Stimulated activated CD8-positive, alpha-beta memory T cell treated with anti-CD3 and anti-CD28 coated beads, Interleukin-2, amount 100 ng/mL, for 1 hour (primary cell): ENCODE measurements at places on chromosomes 6 and 20.

GRCh38 chr6:16653226-16653625 lies 108.0 kb downstream of the ATXN1 start:
- no peak for DNase-seq

DNA sequence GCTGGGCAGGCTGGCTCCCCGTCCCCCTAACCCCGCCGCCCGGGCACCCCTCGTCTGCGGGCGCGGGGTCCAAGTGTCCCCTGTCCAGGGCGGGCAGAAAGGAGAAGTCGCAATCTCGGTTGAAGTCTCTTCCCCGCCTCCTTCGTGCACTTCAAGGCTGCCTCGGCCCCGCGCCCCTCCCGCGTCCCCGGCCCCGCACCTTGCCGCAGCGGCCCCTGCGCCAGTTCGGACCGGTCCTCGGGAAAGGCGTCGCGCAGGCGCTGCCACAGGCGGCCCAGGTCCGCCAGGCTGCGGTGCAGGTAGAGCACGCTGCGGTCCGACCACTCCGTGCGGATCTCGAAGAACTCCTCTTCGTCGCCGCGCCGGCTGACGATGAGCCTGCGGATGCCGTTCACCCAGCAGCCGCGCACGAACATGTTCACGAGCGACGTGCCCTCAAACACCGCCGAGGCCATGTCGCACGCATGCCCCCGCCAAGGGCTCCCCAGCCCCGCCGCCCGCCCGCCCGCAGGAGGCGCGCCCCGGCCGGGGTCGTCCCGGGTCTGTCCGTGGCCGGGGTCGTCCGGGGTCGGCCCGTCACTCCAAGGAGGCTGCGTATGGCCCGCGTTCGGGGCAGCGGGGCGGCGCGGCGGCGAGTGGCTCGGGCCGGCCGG lies at the start of gene PXDC1:
Gene PXDC1, minus strand, starts transcription at position 637 of the 653 bp plus-strand sequence. Its CDS starts 182 bp downstream, at position 455.
- DNase-seq, result no peak

GRCh38 chr20:10129749-10130148 lies 88.9 kb upstream of the SNAP25 start:
- DNase-seq, result no peak

DNA sequence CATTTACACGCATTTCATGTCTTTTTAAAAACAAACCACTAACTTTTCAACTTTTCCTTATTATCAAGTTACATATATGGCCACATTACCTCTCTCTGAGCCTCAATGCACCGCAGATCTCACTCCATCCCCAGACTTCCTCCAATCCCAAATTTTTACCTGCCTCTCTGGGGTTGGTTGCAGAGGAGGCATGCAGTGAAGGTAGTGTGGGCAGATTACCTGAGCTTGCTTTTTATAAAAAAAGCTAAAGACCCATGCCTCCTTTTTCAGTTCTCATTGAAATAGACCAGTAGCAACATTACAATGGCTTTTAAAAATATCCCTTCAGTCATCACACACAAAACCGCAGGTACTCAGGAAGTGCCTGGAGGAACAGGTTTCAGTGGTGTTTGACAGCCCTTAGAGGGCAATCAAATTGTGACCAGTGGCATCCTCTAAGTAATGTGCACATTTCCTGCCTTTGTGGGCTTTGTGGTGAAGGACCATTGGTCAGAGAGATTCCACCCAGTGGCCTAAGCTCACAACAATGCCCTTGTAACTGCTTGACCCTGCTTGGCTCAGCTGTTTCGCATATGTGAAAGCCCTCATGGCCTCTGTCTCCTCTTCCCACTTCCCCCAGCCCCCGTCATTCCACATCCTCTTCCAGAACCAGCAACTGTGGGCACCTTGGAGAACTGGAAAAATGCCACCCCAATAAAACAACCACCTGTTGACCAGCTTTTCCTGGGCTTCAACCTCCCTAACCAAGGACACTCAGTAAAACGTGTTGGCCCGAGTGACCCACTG lies 30.2 kb upstream of the IL17A start:
- DNase-seq, result no peak

DNA sequence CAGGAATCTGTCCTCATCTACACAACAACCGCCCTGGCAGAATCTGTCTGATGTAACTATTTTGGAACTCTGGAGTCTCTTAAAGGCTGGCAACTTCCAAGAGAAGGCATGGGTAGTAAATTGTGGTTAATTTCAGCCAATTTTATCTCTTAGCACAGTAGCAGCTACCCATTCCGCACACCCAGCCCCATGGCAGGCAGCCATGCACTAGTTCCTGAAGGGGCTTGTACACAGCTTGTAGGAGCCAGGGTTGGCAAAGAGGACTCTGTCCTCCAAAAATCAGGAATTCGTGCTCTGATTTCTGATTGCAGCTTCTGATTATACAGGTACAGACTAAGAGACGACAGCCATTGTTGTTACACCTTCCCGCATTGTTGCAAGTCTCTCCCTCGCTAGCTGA lies 155.9 kb downstream of the RNF144B start:
- no peak for DNase-seq

DNA sequence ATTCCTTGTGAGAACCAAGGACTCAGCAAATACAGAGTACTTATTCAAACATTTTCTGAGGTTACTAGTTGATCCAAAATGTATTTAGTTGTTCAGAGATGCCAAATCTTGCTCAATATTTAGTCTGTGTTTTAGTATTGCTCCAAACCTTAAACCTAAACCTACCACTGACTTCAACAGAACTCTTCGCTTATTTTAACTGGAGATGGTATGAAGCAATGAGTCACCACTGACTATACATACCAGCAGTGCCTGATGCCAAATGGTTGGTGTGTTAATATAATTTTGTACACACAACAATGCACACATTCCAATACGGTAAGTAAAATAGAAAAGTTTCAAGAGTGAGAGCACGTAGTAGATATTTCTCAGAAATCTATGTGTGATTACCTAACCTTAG lies 1.9 kb upstream of the SPTLC3 start:
- DNase-seq, result no peak

DNA sequence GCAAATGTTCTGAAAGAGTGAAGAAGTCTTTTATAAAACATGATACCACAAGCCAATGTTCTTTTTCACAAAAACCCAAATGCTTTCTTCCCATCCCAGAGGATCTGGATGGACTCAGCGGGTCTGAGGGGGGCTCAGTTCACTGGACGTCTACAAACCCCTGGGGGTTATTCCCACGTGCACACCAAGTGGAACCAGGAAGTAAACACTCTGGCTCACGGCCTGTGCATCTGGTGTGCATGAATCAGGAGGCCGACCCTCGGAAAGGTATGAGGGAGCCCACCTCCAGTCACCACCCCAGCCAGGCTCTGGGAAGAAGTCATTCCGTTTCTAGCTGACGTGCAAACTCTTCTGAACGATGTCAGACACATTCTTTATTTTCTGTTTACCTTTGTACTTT lies 252.2 kb downstream of the DLL1 start:
- no peak for DNase-seq

- DNase-seq, result no peak
Measured at GRCh38 chr6:2777249-2777648, 12.1 kb downstream of the WRNIP1 start.

DNA sequence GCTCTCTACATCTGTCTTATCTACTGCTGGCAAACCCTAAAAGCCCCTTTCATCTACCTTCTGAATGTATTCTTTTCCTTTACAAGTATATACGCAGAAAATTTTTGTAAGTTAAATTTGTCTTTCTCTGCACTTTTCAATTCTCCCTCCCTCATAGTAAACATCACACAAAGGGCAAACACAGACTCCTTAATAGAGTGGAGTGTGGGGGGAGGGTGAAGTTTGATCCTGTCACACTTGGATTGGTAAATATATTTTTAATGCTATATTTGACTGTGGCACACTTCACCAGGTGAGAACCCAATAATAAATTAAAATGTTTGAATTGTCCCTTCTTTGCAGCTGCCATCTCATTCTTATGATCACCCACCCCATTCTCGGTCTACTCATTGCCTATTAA lies 33.2 kb upstream of the PAQR8 start:
- no peak for DNase-seq

- no peak for DNase-seq
Measured at GRCh38 chr6:106214531-106214930, 111.0 kb downstream of the ATG5 start.

DNA sequence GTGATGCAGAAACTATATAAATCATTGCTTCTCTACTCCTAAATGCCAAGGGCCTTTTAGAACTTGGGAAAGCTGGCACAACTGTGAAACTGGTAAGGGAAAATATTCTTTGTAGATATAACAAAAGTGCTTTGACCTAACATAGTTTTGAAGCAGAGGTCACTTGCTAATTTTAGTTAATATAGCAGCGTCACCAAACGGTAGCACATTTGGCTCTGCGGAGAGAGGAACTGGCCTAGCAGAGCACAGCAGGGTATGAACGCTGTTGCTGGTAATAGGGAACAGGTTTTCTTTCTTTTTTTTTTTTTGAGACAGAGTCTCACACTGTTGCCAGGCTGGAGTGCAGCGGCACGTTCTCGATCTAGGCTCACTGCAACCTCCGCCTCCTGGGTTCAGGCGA lies 67.4 kb downstream of the ECT2L start:
- DNase-seq, result no peak

DNA sequence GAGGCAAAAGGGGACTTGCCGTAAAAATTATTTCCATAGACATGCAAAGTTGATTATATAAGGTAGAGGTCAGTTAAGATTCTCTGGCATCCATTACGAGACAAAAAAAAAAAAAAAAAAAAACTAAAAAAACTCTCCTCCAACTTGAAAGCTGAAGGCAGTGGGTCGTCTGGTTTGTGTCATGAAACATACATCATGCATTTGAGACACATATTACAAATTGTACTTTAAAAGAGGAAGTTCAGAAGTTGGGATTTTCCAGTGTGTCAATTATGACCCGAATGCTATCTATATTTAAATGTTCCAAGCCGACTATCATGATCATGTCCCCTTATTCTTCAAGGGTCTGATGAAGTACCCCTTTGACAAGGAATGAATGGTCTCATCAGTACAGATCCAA lies 125.1 kb downstream of the ZNF217 start:
- no peak for DNase-seq

DNA sequence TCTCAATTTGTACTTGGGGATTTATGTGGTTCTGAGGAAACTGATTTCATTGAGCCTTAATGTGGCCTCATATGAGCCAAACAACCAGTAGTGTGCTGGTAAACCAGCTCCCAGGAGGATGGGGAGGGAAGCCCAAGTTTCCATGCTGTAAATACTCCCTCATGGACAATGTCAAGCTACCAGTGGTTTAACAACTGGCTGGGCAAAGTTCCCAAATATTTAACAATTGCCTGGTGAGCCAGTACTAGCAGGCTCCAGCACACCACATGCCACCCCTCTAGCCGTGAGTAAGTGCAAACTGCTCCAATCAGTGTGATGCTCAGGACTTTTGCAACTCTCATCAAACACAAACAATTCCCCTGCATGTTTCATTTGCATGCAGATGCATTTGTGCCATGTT lies 19.2 kb upstream of the CDKN1A start:
- DNase-seq, result no peak

DNA sequence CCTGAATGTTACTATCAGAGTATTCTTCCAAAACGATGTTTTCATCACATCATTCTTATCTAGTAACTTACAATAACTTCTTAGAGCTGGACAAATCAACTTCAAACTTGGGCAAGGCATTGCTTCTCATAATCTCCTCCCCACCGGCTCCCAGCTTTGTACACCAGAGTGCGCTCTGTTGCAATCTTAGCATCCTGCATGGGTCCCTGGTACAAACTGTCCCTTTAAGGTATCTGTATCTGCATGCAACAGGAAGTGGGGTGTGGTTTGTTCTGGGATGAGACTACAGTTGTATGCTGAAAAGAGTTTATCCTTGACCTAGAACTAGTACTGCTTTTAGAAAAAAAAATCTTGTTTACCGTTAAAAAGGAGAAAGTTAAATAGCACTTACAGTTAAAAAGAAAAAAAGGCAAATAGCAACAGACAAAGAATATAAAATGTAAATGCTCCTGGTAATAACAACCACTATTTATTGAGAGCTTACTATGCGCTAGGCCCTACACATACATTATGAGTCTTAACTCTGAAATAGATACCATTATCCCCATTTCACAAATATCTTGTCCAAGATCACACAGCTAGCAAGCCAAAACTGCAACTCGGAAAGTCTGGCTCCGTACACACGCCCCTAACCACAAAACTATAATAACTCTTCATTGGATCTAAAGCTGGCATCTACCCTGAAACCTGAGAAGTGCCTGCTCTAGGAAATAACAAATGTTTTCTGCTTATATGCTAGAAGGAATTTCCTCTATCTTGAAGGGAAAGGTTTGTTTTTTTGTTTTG lies 9.8 kb upstream of the HECA start:
- DNase-seq, result peak; percentile 53

DNA sequence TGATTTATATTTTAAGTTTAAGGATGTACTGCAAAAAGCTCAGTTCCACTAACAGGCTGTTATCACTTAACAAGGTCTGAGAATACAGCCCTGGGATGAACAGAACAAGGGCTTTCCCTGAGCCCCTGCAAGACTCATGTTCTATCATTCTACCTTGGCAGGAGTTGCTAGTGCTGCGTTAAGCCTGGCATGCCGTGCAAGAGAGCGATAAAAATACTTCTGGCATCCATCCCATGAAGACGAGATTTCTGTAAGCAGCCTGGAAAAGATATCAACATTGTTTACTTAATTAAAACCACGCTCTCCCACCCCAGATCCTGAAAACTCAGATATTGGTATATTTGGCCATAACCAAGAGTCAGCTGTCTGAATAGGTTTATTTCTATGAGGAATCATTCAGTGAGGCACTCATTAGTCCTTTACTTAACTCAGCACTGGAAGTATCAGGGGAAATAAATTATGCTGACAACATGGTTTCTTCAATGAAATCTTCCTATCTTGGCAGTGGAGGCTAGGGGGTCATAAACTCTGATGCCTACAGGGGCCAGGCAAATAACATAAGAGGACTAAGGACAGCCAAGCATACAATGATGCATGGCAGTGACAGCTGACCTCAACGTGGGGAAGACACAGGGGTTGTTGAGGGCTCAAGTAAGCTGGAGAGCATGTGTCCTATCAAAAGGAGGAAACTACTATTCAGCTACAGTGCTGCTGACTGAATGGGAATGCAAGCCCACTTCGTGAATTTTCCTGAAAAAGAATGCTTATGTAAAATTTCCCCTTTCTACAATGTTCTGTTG lies 37.6 kb upstream of the LYRM2 start:
- no peak for DNase-seq

DNA sequence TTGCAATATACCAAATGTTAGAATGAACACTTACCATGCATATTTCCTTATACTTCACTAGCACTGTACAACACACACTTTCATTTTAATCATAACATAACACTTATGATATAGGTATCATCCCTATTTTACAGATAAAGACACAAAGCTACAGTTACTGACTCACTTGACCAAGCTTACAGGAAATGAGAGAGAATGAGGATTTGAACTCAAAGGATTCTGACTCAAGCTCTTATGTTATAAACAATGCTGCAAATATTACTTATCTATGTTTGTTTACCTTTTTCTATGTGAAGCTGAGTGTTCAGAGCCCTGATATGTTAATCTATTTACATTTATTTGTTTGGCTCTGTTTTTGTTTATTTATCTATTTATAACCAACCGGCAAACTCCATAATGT lies 245.4 kb downstream of the PTPRK start:
- DNase-seq, result no peak

DNA sequence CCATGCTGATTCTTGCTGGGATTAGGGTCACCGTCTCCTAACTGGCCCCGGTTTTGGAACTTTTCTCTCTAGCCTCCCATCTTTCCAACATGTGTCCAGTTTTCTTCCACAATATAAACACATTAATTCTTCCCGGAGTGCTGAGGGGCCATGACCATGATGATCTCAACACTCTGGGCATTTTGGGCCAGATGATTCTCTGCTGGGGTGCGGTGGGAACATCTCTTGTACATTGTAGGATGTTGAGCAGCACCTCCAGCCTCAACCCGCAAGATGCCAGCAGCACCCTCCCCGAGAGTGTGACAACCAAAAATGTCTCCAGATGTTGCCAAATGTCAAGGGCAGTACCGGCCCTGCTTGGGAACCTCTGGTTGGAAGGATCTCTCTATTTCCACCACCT lies 164.8 kb downstream of the TFAP2C start:
- DNase-seq, result no peak
